Tibial nerve (tissue), 4 donors: ENCODE measurements at places on chromosomes 7 and 10. TPM values are rescaled to one million over a fixed set of nuclear protein-coding genes. Genes with fewer than 3 reads are reported as not detected.

GRCh38 chr10:10804998-10805740, 212.5 kb upstream of the CELF2 start:
- H3K4me1 ChIP-seq: no peaks in the 10 kb centered on the region
- H3K27ac ChIP-seq: no peak overlapping the region
- H3K27me3 ChIP-seq: no peaks in the 10 kb centered on the region

DNA sequence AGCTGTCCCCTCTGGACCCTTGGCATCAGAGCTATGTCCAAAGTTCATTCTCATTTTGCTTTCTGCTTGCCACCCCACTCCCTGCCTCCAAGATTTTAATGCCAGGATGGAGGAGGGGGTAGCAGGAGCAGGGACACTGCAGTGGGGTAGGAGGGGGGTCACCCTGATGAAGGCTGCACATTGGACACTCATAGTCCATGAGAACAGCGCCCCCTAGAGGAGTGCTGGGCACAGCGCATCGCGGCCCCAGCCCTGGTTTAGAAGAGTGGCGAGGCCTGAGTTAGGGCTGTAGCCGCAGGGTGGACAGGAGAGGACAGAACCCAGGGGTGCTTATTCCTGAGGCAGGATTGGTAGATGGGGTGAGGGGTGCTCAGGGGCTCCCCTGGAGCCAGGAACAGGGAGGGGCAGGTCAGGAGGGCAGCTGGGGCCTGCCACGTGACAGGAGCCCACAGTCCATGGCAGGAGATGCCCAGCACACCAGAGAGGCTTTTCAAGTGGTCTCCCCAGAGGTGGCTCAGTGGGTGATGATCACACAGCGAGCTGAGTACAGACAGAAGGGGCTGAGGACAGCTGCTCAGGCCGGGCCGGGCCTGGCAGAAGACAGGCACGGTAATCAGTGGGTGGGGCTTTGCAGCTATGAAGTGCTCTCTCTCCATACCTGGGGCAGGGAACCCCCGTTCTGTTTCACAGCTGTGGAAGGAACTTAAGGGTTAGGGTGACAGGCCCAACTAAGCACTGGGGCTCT, 71.4 kb downstream of the NEURL1 start:
- H3K36me3 ChIP-seq: no peaks in the 10 kb centered on the region
- no peak overlapping the region for H3K4me3 ChIP-seq
- DNase-seq: no peak

- H3K4me3 ChIP-seq: no peak overlapping the region
- H3K36me3 ChIP-seq: no peaks in the 10 kb centered on the region
- DNase-seq: peak; percentile 20
- no peaks in the 10 kb centered on the region for H3K4me1 ChIP-seq
Observed at GRCh38 chr7:105838627-105839231, 37.7 kb downstream of the ATXN7L1 start.

- DNase-seq: no peak
- H3K4me1 ChIP-seq: peaks cover 12% of the 10 kb centered on the region
- H3K36me3 ChIP-seq: no peaks in the 10 kb centered on the region
- H3K27me3 ChIP-seq: no peaks in the 10 kb centered on the region
- H3K4me3 ChIP-seq: no peak overlapping the region
Observed at GRCh38 chr10:14659626-14660196, 115.0 kb downstream of the FAM107B start.

DNA sequence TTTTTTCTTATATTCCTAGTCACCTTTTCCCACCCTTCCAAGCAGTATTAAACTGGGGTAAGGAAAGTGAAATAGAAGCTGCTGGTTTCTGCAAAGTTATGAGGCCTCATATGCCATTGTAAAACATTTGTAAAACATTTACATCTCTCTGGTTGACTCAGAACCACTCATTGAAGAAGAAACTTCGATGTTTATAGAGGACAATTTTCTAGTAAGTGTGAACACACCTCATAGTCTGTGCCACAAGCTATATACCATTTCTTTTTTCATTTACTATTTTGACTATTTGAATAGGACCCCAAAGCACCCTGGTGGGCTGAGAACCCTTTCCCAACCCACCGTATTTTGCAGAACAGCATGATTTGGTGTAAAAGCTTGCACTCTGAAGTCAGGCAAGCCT, 12.9 kb upstream of the ITGB1 start:
- no peaks in the 10 kb centered on the region for H3K4me1 ChIP-seq
- no peaks in the 10 kb centered on the region for H3K36me3 ChIP-seq
- H3K27me3 ChIP-seq: no peaks in the 10 kb centered on the region

- no peak overlapping the region for H3K27ac ChIP-seq
- no peak for DNase-seq
- no peaks in the 10 kb centered on the region for H3K36me3 ChIP-seq
Observed at GRCh38 chr10:86943316-86944030, 13.9 kb downstream of the MMRN2 start.

DNA sequence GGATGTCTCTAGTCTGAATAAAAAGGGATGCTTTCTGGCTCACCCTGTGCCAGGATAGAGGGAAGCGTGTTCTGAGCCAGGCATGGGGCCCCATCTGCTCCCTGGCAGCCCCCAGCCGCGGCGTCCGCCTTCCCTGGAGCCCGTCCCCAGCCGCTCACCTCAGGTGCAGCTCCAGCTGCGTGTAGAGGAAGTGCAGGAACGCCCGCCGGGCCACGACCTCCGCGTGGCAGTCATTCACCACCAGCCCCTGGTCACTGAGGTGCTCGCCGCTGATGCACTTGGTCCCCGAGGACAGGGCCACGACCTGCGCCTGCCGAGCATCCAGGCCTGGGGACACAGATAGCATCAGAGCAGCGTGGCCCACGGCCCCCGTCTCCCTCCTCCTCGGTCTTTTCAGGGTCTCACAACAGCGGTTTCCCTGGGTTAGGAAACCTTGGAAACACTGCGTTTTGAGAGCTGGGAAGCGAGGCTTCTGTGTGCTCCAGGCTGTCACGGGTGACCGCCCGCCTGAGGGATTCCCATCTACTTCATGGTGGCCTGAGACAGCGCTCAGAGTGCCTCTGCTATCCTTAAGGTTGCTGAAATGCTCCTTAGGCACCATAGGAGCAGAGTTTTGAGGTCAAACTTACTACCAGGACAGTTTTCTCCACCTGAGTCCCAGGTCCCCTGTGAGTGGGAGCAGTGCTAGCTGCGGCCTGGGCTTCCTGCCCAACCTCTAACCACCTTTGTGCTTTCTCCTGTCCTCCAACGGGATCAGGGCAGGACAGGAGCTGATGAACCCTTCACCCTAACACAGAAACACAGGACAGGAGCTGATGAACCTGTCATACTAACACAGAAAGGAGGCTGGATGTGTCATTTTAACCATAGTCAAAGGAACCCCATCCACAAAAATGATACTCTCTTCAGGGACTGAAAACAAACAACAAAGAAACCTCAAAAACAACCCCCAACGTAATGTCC, 186.1 kb downstream of the WDR37 start:
- H3K36me3 ChIP-seq: no peaks in the 10 kb centered on the region
- H3K27me3 ChIP-seq: peaks cover 17% of the 10 kb centered on the region
- no peak overlapping the region for H3K4me3 ChIP-seq
- H3K27ac ChIP-seq: no peak overlapping the region

GRCh38 chr10:117516681-117517080, 25.9 kb upstream of the EMX2 start:
- no peaks in the 10 kb centered on the region for H3K36me3 ChIP-seq
- DNase-seq: no peak
- H3K27ac ChIP-seq: no peak overlapping the region
- H3K4me1 ChIP-seq: no peaks in the 10 kb centered on the region
- H3K27me3 ChIP-seq: peaks cover 11% of the 10 kb centered on the region
- H3K4me3 ChIP-seq: no peak overlapping the region

Gene OR6B1
- not detected for total RNA-seq
